ENCODE measurements at places on chromosomes 12 and 14.

DNA sequence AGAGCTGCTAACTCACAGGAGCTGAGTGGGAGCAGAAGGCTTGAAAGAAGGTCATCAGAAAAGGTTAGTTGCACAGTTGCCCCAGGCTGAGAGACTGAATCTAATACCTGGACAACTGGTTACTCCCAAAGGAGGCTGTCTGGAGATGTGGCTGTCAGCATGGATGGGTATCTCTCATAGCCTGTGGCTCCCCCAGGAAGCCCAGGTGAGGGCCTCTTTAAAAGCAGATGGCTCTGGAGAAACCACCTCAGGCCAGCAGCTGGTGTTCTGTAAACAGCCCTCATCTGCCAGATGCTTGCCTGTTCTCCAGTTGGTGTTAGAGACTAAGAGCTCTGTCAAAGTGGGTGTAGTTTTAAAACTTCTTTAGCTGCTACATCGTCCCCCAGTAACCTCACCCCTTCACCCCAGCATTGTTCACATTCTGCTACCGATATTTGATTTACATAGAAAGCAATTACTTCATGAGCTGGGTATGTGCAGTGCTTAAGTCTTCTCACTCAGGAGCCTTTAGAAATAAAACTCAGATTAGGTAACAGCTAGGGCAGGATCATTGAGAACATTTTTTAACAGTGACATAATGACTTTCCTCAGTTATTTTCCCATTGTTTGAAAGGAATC is 25.8 kb downstream of the DACT1 start:
- DNase-seq, result no peak

DNA sequence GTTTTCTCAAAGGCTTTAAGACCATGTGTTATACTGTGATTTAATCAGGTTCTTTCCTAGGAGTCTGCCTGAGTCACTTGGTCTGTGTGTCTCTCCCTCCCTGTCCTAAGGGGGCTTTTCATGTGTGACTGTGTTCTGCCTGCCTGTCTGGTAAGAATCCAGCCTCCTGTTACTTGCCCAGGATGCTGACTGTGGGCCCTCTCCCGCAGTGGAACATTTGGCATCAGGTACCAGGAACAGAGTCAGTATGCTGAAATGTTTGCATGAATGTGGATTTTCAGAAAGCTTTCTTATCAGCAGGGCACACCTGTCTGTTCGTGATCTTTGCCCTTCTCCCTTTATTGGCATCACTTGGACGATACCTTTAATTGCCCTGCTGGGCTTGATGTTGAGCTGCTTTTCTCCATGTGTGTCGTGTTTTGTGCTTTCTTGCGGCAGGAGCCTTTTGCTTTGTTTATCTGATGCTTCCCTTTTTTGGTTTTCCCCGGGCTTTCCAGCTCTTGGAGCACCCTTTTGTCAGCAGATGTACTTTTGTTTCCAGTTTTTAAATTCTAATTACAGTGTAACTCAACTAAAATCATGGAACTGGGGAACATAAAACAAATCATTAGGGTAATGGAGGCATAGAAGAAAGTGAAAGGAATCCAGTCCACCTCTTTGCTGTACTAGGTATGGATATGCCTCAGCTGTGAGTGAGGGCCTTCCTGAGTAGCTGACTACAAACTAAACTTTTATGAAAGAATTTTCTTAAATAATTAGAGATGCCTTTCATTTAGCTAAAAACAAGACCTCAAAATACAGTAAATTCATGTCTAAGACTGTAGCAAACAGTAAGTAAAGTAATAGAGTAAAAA is 72.5 kb downstream of the TRAF3 start:
- DNase-seq, result no peak

- no peak for DNase-seq
Measured at GRCh38 chr12:105562199-105562971, 231.9 kb downstream of the C12orf75 start.

DNA sequence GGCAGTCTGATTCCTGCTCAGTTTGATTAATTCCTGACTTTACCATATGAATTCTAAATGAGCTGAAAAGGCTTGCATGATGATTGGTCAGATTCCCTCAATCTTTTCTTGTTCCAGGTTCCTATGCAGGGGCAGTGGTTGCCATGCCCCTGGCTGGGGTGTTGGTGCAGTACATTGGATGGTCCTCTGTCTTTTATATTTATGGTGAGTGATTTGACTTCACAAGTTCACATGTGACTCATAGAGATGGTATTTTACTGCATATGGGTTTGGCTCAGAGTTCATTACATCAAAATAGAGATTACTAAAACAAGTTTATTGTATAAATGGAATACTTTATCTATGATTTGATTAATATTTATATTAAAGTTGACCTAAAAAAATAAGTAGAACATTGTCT is 44.8 kb downstream of the SLC17A8 start:
- DNase-seq, result no peak
